Stimulated activated CD4-positive, alpha-beta T cell treated with anti-CD3 and anti-CD28 coated beads, Interleukin-4, amount 100 ng/mL, for 4 hours (primary cell): ENCODE measurements at places on chromosomes 2 and 18.
A peak's percentile ranks its signal among the peaks of the same experiment; 100 is the strongest.

DNA sequence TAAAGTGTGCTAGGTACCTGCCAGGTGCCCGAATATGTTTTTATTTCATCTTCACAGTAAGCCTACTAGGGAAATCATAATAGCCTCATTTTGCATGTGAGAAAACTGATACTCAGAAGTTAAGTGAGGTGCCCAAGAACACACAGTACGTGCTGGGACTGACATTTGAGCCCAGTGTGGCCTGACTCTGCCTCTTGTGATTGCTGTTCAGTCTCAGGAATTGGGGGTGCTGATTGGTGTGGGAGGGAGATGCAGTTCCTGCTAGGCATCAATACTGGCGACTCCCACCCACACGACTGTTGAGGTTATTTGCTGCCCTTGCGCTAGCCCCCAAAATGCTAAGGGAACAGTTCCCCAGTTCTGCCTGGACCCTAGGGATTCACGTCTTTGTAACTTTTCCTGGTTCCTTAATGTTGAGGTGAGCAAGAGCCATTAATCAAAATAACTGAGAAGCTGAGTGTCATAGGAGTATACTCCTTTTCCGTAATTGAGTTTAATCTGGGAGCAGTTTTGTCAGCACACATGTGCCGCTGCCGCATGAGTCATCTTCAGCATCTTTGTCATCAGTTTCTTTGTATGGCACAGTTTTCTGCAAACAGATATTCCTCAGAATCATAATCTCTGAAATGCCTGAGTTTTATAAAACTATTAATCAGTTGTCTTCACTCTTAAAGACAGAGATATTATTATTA lies 120.7 kb downstream of the NCK2 start:
- DNase-seq = no peak

DNA sequence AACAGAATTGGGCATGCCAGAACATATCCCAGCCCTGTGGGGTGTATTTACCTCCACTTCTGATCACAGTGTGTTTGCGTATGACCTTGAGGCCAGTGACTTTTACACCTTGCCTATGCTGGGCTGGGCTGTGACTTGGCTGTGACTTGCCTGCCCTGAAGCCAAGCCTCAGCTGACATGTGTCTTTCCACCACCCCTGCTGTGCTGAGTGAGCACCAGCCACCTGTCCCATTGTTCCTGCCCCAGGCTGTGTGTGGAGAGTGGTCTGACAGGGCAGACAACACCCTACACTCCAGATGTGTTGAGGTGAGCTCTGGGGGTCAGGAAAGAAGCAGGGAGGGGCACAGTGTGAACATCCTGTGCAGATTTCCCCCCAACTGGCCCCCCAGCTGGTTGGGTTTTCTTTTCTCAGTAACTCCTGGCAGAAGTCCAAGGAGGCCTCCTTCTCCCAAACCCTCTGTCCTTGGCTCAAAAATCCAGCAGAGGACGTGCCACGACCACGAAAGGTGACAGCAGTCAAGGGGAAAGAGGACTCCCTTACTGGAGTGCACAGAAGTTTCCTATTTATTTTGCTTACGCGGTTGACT lies 5.1 kb upstream of the STEAP3 start:
- DNase-seq = no peak

GRCh38 chr2:151833984-151834383 lies 5.8 kb upstream of the ARL5A start:
- DNase-seq = no peak

DNA sequence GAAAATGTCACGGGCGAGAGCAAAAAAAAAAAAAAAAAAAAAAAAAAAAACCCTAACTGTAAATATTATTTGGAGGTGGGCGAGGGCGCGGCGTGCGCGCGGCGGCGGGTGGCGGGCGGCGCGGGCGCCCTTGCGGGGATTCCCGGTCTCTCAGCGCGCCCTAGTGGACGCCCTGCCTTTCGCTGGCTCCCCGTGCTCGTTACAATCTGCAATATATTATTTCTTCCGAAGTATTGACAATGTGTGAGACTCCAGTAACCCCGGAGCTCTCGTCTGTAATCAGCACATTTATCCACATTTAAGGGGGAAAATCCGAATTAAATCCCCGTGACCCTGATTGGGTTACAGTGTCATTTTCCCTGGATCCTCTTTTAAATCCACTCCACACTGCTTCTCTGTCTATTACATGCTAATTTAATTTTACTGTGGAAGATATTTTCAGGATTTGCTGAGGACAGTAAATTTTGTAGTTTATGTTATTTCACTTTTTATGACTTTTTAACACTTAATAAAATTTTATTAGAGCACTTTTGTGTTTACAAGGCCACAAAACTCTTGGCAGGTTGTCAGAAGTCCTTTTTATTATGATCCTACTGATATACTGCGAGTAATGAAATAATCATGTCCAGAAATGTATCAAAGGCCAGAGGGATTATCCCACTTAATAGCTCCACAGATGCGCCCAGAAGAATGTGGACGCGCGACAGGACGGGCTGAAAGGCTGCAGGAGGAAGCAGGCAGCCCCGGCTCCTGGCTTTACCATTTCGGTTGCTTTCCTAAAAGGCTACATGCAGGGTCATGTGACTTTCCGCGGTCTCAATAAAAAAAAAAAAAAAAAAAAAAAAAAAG lies 369.1 kb downstream of the MTX2 start:
- DNase-seq = peak; percentile 57

DNA sequence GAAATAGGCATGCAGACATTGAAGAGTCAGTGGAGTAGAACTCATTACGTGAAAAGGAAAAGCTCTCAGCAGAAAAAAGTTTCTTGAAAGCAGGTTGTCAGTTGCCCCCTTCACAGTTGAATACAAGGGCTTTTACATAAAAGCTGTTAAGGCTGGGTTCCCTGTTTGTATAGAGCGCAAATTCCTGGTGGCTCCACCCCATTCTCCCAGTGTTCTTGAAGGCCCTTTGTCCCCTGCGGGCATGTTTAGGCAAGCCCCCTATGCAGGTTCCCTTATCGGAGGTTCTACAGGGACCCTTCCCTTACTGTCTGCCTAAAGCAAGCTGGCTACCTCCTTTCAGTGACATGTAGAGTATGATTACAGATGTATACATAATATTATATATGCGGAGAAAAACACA lies 497.2 kb upstream of the SYT4 start:
- no peak for DNase-seq

DNA sequence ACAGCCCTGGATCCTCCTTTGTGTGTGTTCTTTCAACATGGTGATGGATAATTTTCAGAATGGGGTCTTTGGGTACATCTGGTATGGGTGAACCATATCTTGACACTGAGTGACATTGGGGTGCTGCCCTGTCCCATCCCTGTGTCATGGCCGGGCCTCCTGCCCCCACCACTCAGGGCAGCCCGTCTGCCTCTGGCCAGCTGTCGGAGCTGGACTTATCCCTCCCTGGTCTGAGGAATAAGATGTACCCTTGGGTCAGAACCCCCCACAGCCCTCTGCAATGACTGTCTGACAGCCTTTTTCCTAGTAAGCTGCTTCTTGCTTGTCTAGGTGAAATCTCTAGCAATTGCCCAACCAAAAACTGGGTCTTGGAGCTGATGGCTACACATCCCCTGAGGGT lies 142.9 kb downstream of the SH3RF3 start:
- no peak for DNase-seq

DNA sequence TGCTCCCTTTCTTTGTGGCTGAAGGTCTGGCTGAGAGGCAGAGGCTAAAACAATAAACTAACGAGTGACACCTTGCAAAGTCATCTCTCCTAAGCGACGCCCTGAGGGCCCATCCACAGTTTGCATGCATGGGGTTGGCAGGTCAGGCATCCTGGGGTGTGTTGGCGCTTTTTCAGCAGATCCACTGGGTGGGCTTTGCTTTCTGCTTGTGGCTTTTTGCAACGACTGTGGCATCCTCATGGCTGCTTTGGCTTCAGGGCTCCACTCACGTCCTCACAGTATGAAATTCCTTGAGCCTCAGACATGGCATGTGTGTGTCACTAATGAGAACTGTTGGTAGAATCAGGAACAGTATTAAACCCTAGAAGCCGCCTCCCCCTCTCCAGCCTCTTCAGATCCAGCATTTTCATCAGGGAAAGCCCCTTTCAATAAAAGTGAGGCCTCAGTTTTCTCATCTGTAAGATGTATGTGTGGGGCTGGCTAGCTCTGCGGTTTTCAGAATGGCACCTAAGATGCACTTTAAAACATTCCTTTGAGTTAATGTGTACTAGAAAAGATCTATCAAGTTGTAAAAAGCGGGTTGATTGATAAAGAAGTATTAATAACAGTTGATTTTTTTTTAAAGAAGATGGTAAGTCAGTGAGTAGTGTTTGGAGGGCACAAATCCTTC lies 72.5 kb downstream of the SH3BP4 start:
- no peak for DNase-seq

GRCh38 chr18:63892566-63892965 lies 5.1 kb downstream of the SERPINB2 start:
- DNase-seq = no peak

DNA sequence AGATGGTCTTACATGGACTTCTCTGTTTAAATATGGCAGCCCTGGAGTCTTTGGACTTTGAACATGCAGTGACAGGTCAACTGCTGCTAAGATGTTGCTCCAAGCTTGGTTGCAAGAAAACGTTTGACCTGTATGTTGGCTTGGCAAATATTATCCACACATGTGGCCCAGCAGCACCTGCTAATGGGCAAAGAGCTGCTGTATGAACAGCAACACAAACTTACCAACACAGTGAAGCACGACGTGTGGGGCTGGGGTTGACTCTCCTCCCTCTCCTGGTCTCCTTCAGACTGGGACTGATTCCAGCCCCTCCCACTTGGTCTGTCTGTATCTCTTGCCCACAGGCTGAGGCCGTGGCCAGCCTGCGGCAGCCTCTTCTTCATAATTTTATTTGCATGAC lies 3.8 kb downstream of the KCNE4 start:
- no peak for DNase-seq

DNA sequence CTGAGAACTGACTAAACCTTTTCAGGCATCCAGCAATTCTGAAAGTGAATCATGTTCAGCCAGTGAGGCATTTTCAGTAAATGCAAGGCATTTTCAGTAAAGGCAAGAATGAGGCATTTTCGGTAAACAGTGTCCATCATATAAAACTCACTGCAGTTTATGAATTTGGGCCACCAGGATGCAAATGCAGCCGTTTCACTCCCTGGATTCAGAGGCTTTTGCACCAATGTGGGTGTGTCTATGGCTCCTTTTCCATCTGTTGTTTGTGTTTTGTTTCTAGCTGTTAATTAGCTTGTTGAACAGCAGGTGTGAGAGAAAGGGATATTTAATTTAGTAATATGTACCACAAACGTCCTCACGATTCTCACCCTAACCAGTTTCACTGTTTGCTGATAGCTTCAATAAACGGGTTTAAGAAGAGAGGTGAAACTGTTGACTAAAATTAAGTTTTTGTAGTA lies 116.3 kb upstream of the PGAP1 start:
- no peak for DNase-seq

GRCh38 chr2:119123389-119123788 lies 35.2 kb downstream of the C1QL2 start:
- no peak for DNase-seq

- no peak for DNase-seq
Observed at GRCh38 chr18:38642711-38643110, 1077.1 kb upstream of the CELF4 start.

DNA sequence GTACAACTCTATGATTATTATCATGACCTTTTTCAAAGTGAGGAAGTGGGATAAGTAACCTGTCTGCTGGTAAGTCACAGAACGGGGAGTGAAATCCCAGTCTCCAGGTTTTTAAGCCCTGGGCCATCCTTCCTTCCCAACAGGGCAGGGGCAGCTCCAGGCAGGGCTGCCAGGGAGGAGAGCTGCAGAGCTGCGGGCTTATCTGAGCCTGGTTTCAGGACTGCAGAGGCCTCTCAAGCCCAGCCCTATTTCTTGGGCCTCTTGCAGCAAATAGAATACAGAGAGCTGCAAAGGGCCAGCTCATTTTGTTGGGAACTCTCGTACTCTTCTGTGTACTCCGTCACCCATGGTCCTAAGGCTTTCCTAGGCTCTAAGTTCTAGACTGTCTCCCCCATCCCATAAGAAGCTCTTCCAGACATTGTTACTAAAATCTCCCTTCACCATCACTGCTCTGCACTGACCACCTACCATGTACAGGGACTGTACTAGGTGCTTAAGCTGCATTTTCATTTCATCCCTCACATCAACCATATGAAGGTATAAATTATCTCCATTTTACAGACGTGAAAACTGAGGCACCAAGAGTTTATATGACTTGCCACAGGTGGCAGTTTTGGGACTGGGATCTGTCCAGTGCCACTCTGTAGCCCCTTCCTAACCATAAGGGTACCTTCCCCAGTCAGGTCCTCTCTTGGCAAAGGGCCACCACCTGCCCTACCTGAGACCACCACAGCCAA lies 3.1 kb downstream of the RAB11FIP5 start:
- DNase-seq = no peak

- no peak for DNase-seq
Observed at GRCh38 chr2:71878626-71879508, 268.8 kb downstream of the CYP26B1 start.

GRCh38 chr2:203913947-203914346 lies 22.6 kb upstream of the ICOS start:
- DNase-seq = no peak

- no peak for DNase-seq
Observed at GRCh38 chr2:217685255-217685605, 317.6 kb downstream of the TNS1 start.

DNA sequence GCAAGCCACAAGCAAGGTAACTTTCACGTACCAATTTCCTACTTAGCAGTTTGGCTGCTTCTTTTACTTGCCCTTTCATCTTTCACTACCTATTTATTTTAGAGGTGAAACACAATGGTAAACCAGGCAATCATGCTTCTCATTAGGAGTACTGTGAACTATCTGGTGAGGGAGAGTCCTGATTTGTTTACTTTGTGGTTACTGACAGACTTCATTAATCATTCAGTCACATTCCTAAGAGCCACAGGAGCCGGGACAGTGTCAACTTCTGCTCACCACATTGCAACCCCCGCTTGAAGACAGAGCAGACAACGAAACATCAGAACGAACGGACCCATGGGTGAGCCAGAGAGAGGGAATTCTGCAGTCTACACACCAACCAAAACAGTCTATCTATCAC lies 28.8 kb downstream of the TUBB6 start:
- DNase-seq = no peak

GRCh38 chr18:7575465-7576028 lies 8.4 kb downstream of the PTPRM start:
- no peak for DNase-seq

GRCh38 chr2:15619510-15619909 lies 27.8 kb downstream of the DDX1 start:
- no peak for DNase-seq

DNA sequence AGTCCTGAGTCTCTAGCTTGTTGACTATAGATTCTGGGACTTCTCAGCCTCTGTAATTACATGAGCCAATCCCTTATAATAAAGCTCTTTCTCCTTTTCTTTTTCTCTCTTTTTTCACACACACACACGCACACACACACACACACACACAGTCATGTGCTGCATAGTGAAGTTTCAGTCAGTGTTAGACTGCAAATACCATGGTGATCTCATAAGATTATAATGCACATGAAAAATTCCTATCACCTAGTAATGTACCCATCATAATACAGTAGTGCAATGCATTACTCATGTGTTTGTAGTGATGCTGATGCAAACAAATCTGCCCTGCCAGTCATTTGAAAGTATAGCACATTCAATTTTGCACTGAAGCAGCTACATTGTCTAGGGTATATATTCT lies 558.2 kb downstream of the SUCLG1 start:
- no peak for DNase-seq
